ENCODE measurements at places on chromosomes 3 and 15. TPM values are rescaled to one million over a fixed set of nuclear protein-coding genes. Genes with fewer than 3 reads are reported as not detected.

GRCh38 chr3:184757022-184757651 lies 45.3 kb upstream of the MAGEF1 start:
- peak; percentile 68 for DNase-seq

- DNase-seq: peak; percentile 80
Measured at GRCh38 chr15:63107895-63108546, 13.6 kb upstream of the LACTB start.

GRCh38 chr15:62059816-62060112 lies 483 bp downstream of the VPS13C start:
- peak; percentile 38 for DNase-seq

DNA sequence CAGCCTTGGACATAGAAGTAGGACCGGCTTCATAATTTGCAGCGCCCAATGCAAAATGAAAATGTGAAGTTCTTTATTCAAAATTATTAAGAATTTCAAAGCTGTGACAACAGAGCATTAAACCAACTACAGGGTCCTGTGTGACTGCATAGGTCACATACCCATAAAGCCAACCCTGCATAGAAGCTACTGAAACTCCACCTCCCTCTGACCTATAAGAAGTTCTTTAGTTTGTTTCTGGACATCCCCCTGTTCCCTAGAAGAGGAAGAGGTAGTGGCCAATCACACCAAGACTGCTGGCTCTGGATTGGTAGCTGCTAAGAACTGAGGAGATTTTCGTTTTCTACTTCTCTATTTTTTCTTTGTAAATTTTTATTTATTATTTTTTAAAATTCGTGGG lies 9.0 kb upstream of the SELENOT start:
- DNase-seq: no peak

GRCh38 chr3:18428036-18428435 lies 2.9 kb upstream of the SATB1 start:
- no peak for DNase-seq

GRCh38 chr3:99126316-99126715 lies 224.8 kb upstream of the DCBLD2 start:
- no peak for DNase-seq

DNA sequence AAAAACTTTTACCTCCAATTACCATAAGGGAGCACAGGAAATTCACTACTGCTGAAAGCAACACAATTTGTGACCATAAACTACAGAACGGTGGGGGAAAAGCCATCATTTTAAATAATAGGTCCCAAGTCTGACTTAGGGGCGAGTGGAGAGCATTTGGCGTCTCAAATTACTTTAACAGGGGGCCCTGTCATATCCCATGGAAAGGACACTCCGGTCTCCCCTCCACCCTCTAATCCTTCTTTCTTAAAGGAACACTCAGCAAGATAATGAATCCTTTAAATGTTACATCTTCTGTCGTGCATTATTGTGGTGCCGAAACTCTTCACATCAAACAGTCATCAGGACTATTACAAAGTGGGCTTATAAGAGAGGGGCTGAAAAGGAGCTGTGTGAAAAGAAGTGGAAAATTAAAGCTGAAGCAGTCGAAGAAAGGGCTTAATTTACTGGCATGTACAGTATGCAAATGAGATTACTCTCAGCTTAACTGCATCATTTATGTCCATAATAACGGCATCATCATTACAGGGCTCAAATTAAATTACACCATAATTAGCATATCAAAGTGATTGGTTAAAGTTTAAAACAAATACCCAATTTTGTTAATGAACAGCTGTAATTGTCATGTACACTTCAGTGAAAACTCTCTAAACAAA lies 342.2 kb downstream of the FOXP1 start:
- DNase-seq: no peak

DNA sequence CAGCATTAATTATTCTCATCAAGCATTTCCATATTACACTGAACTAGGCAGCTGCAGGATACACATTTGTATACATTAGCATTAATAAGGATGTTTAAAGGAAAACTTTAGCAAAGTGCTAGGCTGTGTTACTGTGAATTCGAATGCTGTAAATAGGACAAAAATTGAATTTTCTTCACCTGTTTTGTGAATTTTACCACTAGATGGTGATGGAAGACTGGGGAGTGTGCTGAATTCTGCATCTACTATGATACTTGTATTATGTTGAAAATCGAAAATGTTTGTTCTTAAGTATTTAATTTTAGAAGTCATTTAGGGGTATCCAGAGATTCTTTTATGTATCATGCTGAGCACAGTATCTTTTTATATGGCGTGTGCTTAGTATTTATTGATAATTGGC lies 12.3 kb upstream of the P2RY14 start:
- no peak for DNase-seq

DNA sequence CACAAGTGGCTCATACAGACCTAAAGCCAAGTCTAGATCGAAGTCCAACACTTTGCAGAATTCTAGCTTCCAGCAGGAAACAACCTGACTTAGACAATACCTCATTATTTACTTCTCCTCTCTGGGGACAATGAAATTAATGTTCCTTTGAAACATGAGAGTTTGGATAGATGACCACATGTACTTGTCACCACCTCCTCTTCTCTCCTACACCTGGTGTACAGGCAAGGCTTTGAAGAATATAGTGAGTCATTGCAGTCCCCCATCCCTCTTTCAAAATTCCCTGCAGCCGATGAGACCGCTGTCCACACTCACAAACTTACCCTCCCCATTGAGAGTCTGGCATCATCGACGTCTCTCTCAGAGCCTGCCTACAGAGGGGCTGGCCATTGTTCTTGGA lies 189.0 kb upstream of the HES1 start:
- DNase-seq: no peak

- DNase-seq: no peak
Measured at GRCh38 chr3:134824791-134825190, 29.7 kb downstream of the EPHB1 start.

- no peak for DNase-seq
Measured at GRCh38 chr3:188707381-188708288, 464.1 kb upstream of the TPRG1 start.

- no peak for DNase-seq
Measured at GRCh38 chr3:134085034-134085775, 55.5 kb upstream of the SLCO2A1 start.

DNA sequence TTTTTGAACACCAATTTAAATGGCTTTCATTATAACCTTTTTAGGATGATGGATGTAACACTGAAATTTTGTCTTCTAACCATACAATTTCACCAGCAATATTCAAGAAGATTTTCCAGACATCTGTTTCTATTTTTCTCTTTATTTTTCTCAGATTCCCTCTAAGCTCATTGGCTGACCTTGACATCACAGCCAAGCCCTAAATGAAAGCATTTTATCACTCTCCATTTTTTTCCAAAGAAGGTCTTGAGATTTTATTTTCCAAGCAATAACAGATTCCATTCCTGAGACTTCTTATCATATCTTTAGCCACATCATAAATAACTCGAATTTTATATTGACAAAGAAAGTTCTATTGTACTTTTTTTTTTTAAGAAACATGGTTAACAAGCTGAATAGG lies 392.6 kb upstream of the THBS1 start:
- no peak for DNase-seq

- DNase-seq: peak; percentile 32
Measured at GRCh38 chr15:50145451-50145872, 26.4 kb upstream of the ATP8B4 start.

GRCh38 chr3:49158103-49158709 lies 7.9 kb downstream of the CCDC71 start:
- peak; percentile 56 for DNase-seq

- DNase-seq: no peak
Measured at GRCh38 chr15:44595656-44596510, 58.9 kb downstream of the EIF3J start.

DNA sequence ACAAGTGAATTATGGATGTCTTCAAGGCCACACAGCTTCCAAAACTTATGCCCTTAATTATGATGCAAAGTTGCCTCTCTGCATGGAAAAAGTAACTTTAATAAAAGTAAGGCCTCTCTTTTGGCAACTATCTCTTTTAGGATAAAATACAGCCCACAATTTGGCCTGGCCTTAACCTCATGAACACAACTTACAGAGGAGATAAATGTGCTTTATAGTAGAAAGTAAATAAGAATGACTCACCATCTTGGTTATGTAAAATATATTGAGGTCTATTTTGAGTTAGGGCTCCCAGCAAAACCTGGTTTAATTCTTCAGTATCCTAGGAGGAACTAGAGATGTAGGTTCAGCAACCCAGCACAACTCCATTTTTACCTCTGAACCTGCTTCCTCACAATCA lies 164.0 kb downstream of the ROBO2 start:
- no peak for DNase-seq

GRCh38 chr15:101376615-101377395 lies 81.8 kb upstream of the SNRPA1 start:
- no peak for DNase-seq

DNA sequence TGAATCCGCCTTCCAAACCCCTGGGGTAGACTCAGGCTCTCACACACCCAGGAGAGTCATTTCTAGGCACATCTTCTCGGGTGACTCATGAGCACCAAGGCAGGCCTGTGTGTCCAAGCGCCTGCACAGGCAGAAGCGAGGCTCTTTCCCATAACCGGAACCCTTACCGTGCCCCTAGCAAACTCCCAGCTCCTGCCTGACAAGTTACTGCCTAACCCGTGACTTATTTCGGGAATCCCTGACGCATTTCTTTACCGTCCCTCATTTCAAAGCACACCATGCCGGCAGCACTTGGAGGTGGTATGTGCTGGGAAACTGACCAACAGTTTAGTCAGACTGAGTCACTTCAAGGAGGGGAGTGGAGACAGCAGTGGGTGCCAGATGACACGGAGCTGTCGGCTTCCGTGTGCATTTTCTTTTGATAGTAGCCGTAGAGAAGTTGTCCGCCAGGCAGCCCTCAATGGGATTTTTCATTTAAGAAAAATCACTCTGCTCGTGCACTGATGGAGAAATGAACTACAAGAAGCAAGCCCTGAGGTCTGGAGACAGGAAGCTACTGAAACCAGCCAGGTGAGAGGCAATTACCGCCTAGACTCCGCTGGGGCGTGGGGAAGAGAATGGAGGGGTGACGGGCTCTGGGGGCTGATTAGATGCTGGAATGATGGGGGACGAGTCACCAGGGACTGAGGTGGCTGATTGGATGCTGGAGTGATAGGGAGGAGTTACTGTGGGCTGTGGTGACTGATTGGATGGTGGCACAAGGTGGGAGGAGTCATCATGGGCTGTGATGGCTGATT lies 17.3 kb upstream of the HRH1 start:
- DNase-seq: peak; percentile 28

GRCh38 chr3:23602971-23603370 lies 202.8 kb upstream of the UBE2E1 start:
- DNase-seq: no peak

- no peak for DNase-seq
Measured at GRCh38 chr3:14943042-14943441, 4.3 kb upstream of the NR2C2 start.

DNA sequence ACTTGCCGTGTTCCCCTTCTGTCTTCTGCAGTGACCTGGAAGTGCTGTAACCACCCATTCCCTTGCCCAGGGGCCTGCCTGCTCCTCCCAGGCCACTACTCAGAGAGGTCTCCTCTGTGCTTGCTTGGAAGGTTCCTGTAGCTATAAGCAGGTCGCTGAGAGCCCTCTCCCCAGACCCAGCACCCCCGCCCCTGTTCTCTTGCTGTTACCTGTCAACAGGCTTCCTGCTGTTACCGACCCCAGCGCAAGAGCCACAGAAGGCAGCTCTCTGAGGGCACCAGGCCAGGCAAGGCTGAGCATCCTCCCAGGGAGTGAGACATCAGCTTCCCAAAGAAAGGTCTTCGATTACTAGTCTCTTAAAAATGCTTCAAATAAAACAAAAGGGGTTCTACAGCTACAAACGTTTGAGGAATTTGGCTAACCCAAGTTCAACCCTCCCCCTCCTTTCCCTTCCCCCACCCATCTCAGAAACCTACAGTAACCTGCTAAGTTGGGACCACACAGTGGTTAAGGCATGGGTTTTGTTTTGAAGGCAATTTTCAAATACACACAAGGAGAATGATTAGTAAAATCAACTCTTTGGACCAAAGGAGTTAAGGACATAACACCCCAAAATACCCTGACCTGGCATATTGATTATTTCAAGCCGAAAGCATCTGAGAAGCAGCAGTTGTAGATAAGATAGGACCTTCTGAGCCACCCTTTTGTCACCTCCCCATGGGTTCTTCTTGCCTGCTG lies 74.9 kb upstream of the MFGE8 start:
- no peak for DNase-seq

GRCh38 chr3:84906065-84906464 lies 52.7 kb upstream of the CADM2 start:
- DNase-seq: no peak

DNA sequence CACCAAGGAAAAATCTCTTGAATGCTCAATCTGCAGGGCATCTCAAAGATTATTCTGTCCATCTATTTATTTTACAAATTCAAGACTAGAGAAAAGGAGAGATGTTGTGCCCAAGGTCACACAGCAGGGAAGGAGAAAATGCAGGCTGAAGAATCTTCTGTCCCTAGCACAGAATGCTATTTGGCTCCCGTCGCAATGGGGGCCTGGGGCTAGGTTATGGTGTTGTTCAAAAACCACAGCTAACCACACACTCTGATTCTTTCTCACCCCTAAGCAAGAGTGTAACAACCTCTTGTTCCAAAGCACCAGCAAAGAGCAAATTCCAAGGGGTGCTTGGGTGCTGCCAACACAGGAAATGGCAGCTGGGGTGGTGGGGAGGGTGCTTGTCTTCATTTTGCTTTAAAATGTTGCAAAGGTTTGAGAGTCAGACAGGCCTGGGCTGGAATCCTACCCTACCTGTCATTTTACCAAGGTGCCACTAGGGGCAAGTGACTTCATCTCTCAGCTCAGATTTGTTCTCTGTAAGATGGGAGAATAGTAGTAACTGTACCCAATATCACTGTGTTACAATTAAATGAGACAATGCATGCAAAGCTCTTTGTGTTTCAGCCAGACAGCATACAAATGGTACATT lies 112.5 kb downstream of the ADAMTS9 start:
- DNase-seq: no peak

- DNase-seq: no peak
Measured at GRCh38 chr3:78633626-78634025, 1134.2 kb downstream of the ROBO1 start.

GRCh38 chr3:183285828-183286457 lies 32.9 kb downstream of the B3GNT5 start:
- peak; percentile 94 for DNase-seq

TMF1 gene
- 38.4 TPM for total RNA-seq

AQP9 gene
- total RNA-seq: 0.35 TPM

CHRNA7 gene
- total RNA-seq: 4.2 TPM

SNX22 gene
- total RNA-seq: 1.0 TPM

TPRG1 gene
- 3.9 TPM for total RNA-seq

IMPG2 gene
- 0.29 TPM for total RNA-seq

MORC1 gene
- total RNA-seq: not detected

ARNT2 gene
- 6.6 TPM for total RNA-seq

TERC gene
- total RNA-seq: 3.5 TPM

NEK10 gene
- total RNA-seq: 6.2 TPM

SCN5A gene
- 0.20 TPM for total RNA-seq

SAXO2 gene
- total RNA-seq: 12.3 TPM

HRG gene
- 0.49 TPM for total RNA-seq

CBLB gene
- 33.6 TPM for total RNA-seq

GOLGA8H gene
- 0.46 TPM for total RNA-seq

GOLGA8S gene
- total RNA-seq: 0.29 TPM

GPR15 gene
- total RNA-seq: 0.17 TPM

DAZL gene
- total RNA-seq: not detected

SLC15A2 gene
- total RNA-seq: 18.8 TPM

C3orf20 gene
- not detected for total RNA-seq

SI gene
- 0.03 TPM for total RNA-seq

SLCO2A1 gene
- 48.1 TPM for total RNA-seq

TMC3 gene
- total RNA-seq: 0.06 TPM
